ENCODE measurements at places on chromosomes 13 and 19. TPM values are rescaled to one million over a fixed set of nuclear protein-coding genes. Genes with fewer than 3 reads are reported as not detected.
A peak's percentile ranks its signal among the peaks of the same experiment; 100 is the strongest.

DNA sequence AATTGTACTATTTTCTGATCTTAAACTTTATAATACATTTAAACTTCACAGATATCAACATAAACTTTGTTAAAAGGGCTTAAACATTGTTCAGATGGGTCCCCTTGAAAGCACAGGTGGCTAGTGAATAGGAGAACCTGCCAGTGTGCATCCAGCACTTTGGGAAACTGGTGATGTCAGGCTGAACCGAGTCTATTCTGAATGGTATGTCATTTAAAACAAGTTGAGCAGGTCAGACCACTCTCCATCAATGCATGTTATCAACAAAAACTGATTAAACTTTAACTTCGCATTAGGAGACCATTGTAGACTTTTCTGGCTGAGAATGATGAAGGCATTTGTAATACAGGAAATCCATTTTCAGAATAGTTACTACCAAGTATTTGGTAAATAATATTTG, 50.1 kb upstream of the FREM2 start:
- no peak for DNase-seq

GRCh38 chr19:32453736-32454135, 48.2 kb downstream of the DPY19L3 start:
- no peak for DNase-seq

- DNase-seq = no peak
Observed at GRCh38 chr13:36030670-36031331, 100.4 kb downstream of the DCLK1 start.

DNA sequence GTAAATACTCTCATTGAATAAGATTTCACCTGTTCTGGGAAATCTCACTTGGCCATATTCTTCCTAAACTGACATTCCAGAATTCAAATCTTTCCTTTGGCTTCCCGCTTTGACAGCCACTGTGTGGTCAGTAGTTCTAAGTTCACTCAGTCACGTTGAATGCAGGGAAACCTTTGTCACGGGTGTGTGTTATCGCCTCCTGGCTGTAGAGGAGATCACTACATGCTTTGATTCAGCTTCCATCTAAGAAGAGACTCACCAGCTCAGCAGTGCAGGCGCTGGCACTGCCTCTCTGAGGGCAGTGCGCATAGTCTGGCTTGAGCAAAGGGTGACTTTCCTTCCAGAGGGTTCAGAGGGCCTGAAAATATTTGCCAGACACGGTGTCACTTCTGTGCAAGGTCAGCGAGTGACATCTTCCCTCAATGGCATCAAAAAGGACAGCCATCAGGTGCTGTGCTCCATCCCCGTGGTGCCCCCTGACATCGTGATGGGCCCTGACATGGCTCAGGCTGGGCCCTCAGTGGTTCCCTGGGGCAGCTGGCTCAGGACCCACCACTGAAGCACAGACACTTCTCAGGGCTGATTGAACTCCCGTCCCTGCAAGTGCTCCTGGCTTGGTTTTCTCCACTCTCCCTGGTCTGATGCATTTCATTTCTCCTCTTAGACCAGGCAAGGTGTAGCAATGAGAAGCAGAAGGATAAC, 635.4 kb upstream of the ARGLU1 start:
- DNase-seq = peak; percentile 3

GRCh38 chr13:41680900-41681299, 223.6 kb downstream of the RGCC start:
- DNase-seq = no peak

- DNase-seq = no peak
Observed at GRCh38 chr13:50599927-50600326, 243.6 kb downstream of the DLEU7 start.

CDX2 gene
- total RNA-seq = not detected

F10 gene
- 21.3 TPM for total RNA-seq

CTXN1 gene
- total RNA-seq = 5.2 TPM

ZNF737 gene
- 1.7 TPM for total RNA-seq

TGDS gene
- total RNA-seq = 9.0 TPM
